Epithelial cell of proximal tubule (primary cell): ENCODE measurements at places on chromosomes 3 and 15. TPM values are rescaled to one million over a fixed set of nuclear protein-coding genes. Genes with fewer than 3 reads are reported as not detected.
A peak's percentile ranks its signal among the peaks of the same experiment; 100 is the strongest.

DNA sequence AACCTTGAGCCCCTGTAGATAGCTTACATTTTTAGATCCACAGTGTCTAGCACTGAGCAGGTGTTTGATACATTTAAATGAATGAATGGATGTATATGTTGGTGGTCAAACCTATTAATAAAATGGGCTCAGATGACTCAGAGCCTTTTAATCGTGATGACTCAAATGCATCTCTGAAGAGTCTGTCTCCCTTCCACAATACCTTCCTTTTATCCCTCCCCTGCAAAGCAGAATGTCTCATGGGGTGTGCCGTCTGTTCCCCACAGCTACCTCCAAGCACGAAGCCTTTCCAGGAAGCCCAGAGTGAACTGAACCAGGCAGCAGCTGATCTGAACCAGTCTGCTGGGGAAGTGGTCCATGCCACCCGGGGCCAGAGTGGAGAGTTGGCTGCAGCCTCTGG is 303.5 kb upstream of the TPM1 start:
- no peak for DNase-seq

SYNPR gene
- not detected in 2 replicates for total RNA-seq

- no peak for DNase-seq
These were observed 46.7 kb downstream of the RAD54L2 start for GRCh38 chr3:51585197-51585596.

DNA sequence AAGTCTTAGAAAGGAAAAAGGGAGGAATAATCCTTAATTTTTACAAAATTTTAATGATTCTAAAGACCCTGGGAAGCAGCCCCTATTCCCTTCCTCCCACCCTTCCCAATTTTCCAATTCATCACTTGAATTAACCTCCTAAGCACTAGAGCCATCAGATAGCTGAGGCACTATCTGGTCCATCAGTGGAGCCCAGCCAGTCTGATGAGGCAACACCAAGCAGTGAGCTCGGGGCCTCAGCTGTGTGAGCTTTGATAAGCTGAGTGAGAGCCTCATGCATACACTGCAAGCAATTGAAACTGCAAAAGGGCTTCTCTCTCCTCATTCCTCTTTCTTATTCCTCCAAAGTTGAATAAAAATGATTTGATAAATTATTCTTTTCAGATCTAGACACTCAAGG is 31.9 kb downstream of the TUSC7 start:
- no peak for DNase-seq

DNA sequence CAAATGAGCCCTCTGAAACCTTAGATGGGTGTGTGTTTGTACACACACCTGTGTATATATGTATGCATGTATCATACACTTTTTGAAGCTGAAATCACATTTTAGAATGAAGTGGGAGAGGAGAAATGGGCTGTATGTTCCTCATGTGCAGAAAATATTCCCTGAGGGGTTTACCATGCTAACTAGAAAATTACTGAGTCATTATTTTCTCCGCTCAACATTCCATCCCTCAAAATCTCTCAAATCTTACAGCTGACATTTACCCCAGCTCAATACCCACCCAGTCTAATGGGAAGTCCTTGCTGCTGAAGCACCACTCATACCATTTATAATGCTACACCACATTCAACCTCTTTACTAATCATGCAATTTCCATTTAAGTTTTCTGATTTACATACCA is 138.6 kb downstream of the P2RY1 start:
- DNase-seq: no peak

DNA sequence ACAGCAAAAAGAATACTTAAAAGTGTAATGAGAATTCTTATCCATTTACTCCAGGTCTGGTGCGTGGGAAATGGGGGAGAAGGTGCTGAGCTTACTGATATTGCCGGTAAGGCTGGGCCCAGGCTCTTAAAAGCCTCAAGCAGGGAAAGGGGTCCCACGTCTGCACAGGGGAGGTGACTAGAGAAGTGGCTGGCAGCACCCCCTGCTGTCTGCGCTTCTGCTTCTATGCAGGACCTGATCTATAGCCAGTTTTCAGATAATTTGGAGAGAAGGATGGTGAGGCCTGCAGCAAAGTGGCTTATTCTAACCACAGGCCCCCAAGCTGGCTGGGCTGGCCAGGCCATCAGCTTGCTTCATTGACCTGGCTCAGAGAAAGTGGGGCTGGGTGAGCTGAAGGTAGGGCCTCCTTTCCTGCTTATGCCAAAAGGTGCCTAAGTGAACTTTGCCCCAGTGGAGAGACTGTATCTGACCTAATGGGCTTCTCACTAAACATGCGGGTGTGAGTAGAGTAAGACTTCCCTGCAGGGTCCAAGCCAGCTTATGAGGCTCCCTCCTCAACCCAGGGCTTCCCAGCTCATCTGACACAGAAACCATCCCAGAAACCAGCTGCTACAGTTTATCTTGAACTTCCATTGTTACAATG is 30.9 kb upstream of the ATP1B3 start:
- no peak for DNase-seq

ATP13A3 gene
- 88.1 and 102 TPM in 2 replicates for total RNA-seq

TMIE gene
- total RNA-seq: not detected in 2 replicates

MESP2 gene
- total RNA-seq: 1.1 and 2.5 TPM in 2 replicates

GRCh38 chr3:42631620-42632019 is 21.9 kb upstream of the ZBTB47 start:
- DNase-seq: no peak

GPR149 gene
- total RNA-seq: not detected in 2 replicates

DNA sequence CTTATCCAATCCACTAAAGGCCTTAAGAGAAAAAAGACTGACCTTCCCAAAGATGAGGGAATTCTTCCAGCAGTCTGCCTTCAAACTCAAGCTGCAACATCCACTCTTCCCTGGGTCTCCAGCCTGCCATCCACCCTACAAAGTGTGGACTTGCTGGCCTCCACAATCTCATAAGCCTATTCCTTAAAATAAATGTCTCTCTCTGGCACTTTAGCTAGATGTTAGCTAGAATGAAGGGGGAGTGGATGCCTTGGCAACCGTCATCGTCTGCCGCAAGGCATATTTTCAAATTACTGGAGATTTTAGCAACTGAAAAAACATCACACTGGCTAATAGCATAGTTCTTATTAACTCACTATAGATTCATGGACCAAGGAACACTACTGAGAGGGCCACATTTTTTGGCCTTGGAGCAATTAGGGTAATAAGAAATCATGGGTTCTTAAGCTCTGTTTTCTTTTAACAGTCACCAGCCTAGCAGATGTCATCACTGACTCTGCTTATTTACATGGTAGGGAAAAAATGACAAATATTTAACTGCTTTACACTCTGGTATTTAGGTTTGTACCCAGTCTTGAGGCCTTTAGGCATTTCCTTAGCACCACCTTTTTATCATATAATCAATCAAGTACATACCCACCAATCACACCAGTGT is 245.3 kb downstream of the MYRIP start:
- DNase-seq: no peak

SH2D7 gene
- total RNA-seq: not detected in 2 replicates

GRCh38 chr3:143001034-143001368 is 369 bp upstream of the U2SURP start:
- DNase-seq: no peak

DNA sequence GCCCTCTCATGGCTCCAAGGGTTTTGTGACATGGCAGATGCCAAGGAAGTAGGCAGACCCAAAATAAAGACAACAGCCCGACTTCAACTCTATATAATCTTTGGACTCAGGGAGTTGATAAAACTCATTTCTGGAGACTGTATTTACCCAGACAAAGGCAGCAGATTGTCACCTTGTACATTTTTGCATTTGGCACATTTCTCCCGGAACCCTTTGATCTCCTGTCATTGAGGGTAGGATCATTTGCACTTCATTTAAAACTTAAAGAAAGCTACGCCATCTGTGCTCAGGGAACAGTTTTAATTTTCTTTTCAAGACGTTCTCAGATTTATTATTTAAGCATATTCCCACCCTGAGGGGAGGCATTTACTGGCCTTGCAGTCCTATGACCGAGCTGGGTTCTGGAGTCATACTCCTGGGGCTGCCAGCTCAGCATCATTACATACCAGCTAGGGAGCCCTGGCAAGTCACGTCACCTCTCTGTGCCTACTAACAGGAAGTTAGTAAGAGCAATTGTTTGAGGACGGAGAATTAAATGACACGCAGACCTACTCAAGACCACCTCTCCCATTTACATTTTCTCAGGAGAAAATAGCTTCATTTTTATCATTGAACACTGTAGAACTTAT is 5.9 kb downstream of the CDCP1 start:
- no peak for DNase-seq

DNA sequence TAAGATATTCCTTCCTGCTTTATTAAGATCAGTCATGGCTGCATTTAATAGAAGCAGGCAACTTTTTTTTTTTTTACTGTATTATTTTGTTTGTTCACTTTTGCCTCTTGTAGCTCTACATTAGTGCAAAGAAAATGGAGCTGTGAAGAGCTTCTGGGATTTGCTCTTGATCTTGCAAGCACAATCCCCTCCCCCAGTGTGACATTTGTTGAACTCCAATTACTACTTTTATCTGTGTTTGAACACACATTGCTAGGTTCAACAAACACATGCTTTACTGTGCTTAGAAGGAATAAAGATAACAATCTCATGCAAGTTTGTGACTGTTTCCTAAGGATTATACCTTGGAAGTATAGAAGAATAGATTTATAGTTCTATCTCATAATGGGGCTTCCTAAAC is 648.8 kb downstream of the NLGN1 start:
- DNase-seq: no peak

GRCh38 chr3:71512000-71512399 is 71.5 kb downstream of the FOXP1 start:
- no peak for DNase-seq

CPA3 gene
- total RNA-seq: not detected in 2 replicates

- DNase-seq: no peak
These were observed 98.3 kb upstream of the SELENOK start for GRCh38 chr3:53989946-53990345.

RBPMS2 gene
- 0.36 and 0.58 TPM in 2 replicates for total RNA-seq

DNA sequence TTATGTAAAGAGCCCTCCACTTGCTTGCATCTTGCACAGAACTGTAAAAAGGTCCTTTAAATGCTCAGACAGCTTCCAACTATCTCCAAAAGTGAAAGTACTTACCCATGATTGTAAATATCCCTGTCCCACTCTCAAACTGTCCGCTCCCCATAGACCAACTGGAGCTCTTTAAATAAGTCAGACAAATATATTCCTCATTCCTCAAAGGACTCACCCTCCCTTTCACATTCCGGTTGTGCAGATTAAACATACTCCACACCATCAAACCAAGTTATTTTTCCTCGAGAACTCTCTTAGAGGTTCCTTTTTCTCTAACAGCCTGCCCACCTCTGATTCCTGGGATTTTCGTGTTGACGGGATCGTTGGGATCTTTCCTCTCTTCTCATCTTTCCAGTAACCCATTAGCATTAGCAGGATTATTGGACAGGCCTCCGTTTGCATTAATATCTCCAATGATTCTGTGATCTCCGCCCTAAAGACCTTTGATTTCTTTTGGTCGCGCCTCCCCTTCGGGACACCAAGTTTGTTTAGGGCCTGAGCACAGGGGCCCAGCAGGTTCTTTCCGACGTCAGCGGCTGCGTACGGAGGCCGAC is 763 bp downstream of the GOLGB1 start:
- no peak for DNase-seq

UBL7 gene
- 57.8 and 67.9 TPM in 2 replicates for total RNA-seq

GRCh38 chr15:63392361-63393009 is 10.8 kb upstream of the CA12 start:
- DNase-seq: no peak

DNA sequence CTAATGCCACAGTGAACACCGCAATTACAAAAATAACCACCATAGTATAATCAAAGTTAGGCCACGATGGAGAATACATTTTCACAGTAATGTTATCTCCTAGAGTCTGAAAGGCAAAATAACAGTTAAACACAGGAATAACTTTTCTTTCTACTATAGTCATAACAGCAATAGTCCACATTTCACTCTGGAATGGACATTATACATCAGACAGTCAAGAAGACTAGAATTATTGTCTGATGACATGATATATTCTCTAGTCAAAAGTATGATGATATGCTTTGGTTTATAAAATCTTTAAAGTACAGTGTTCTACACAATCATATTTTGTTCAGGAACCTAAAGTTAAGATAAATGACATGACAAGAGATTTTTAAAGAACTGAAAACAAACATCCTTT is 18.0 kb downstream of the SPPL2A start:
- no peak for DNase-seq

GRCh38 chr15:92770641-92771040 is 115.1 kb upstream of the FAM174B start:
- no peak for DNase-seq

- no peak for DNase-seq
These were observed 202.1 kb downstream of the GREM1 start for GRCh38 chr15:32919749-32920414.

CYP8B1 gene
- total RNA-seq: not detected in 2 replicates

ZNF80 gene
- total RNA-seq: not detected in 2 replicates

GRCh38 chr3:88150371-88150770 is 612 bp downstream of the C3orf38 start:
- DNase-seq: no peak

AQP9 gene
- total RNA-seq: not detected in 2 replicates

GRCh38 chr15:92714077-92714476 is 58.5 kb upstream of the FAM174B start:
- DNase-seq: no peak

DNA sequence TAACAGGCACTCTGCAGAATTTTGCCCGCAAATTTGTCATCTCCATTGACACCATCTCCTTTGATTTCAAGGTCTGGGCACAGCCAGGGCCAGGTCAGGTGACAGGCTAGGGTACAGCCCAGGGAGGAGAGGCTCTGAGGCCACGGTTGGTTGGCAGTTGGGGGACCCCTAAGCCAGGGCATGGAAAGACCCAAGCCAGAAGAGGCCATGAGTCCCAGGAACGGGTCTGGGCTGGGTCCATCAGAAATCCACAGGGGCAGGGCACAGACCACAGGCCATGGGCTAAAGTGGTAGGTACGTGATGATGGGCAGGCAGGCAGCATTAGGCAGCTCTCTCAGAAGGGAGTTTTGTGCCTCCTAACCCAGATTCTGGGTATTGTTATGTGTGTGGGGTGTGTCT is 45.8 kb downstream of the SEMA3G start:
- no peak for DNase-seq

DNA sequence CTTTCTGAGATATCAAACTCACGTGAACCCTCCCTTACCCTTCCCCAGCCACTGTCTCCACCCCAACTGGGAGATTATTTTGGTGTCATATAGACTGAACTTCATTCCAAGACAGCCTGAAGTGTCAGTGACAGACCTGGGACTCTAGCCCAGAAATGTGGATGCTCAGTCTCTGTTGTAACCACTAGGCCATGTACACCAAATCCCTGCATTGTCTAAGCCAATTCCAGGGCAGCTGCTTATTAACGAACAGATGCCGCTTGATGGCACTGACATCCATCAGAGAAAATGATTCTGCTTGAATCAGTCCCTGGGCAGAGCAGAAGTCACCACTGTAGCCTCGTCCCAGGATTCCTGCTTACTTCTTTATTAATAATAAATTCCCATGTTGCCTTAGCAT is 305.5 kb downstream of the GRM7 start:
- no peak for DNase-seq

DNA sequence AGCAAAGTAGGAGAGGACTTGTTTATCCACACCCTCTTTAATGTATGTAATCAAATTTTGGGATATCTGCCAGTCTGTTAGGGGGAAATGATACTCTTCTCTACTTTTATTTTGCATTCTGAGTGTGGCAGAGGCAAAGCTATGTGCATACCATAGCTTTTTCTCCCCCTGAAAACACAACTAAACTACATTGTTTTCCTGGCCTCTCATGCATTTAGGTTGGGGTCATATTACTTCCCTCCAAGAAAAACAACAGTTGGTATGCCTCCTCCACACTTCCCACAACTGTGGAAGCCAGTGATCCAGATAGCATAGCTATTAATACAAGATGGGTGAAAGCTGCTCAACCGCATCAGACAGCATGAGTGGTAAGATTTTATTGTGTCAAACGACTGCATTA is 6.9 kb downstream of the RPL15 start:
- peak; percentile 76 for DNase-seq

LRRC31 gene
- total RNA-seq: 0.14 TPM in 1 of 2 replicates, not detected in the other
